ENCODE measurements at places on chromosomes 6 and 20.
A peak's percentile ranks its signal among the peaks of the same experiment; 100 is the strongest.

DNA sequence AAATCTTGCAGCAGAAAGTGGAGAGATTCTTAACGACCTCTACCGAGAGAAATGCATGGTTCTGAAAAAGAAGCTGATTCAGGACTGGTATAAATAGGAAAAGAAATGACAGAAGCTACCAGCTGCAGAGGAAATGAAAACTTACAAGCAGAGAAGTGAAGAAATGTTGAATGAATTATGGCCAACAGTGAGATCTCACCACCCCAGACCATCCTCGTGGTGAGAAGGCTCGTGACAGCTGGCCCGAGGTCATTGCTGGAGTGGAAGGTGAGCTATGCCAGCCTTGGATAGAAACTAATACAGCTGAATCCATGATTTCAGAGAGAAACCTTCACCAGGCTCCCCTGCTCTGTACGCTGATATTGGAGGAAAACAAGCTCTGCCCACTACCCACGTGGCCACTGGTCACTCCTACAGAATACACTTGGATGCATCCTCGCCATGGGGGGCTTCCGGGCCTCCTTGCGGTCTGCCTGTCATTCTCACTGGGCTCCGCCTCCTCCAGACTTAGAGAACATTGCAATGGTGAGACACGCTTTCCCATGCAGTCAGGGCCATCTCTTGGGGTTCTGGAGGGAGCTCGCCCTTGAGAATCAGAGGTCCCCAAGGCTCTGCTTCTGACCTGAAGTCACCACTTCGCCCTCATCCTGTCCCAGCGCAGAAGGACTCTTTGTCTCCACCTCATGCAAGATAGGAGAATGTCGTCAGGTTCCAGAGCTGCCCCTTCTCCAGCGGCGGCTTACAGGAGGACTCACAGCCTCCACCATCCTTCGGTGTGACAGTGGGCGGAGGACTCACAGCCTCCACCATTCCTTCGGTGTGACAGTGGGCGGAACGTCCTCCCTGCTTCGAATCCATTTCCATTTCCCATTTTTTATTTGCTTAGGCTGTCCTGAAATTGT lies 10.6 kb upstream of the TUBB2B start:
- DNase-seq, result no peak

DNA sequence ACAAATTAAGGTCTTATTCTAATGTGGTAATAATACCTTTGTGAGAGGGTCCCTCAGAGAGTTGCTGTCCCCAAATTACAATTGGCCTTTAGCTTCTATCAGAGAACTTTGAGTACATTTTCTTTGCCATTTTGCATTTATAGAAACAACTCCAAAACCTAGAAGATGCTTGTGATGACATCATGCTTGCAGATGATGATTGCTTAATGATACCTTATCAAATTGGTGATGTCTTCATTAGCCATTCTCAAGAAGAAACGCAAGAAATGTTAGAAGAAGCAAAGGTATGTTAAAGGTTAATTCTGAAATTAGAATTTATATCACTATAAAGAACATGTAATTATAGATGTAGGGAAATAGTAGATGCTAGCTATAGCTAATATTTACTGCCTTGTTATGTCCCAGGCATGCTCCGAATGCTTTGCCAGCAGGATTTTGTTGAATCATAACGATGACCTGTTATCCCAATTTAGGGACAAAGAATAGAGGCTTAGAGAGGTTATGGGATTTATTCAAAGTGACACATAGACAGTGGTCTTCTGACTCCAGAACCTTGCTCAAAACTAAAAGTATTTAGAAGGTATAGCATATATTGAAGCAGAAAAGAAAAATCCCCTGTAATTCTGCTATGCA lies 7.4 kb downstream of the PFDN4 start:
- no peak for DNase-seq

GRCh38 chr6:105539911-105540310 lies 137.0 kb upstream of the PREP start:
- no peak for DNase-seq

DNA sequence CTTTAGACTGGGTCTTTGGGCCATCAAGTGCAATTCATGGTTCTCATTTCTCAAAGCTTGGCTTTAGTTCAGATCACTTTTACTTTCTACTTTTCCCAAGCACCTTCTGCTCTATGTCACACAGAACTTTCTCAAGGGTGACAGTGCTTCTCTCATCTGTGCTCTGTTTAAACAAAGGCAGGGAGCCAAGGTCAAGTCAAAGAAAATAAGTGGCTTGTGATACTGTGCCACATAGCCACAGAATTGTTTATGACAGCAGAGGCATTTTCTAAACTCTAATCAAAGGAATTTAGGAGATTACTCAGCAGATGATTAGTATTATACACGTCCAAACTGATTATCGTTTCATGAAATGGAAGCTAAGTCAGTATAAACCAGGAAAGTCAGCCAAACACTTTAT lies 348.0 kb downstream of the HDGFL1 start:
- DNase-seq, result no peak

DNA sequence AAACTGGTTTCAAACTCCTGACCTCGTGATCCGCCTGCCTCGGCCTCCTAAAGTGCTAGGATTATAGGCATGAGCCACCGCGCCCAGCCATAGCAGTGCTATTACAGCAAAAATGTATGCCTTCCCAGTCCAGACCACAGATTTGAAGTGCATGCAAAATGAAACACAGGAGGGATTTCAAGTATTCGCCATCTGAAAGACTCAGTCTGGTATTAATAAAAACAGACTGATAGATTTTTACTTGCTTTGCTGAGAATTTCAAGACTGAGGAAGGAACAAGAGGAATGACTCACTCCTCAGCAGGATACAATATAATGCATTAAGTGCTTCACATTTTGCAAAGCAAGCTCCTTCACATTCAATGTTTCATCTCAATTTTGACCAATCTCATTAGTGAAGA lies 134.9 kb downstream of the TMEM200A start:
- DNase-seq, result no peak

DNA sequence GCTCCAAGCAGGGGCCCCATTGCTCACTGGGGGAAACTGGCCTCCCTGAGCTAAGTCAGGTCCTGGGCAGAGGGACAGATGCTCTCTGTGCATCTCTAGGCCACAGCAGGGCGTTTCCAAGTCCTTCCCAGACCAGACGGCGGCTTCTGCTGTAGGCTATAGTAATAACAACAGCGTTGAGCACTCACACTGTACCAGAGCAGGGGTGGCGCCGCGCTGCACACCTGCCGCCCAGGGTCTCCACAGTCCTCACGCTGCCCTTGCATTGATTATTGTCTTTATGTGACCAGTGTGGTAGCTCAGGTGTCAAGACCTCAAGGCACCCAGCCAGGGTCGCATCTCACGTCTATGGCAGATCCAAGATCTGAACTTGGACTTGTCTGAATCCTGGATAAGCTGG lies 14.9 kb upstream of the CCN5 start:
- no peak for DNase-seq

GRCh38 chr20:49318091-49318429 lies 40.2 kb upstream of the ZNFX1 start:
- no peak for DNase-seq

GRCh38 chr20:57087705-57088104 lies 178.7 kb downstream of the BMP7 start:
- no peak for DNase-seq

GRCh38 chr6:121651420-121651819 lies 216.0 kb downstream of the GJA1 start:
- DNase-seq, result no peak

DNA sequence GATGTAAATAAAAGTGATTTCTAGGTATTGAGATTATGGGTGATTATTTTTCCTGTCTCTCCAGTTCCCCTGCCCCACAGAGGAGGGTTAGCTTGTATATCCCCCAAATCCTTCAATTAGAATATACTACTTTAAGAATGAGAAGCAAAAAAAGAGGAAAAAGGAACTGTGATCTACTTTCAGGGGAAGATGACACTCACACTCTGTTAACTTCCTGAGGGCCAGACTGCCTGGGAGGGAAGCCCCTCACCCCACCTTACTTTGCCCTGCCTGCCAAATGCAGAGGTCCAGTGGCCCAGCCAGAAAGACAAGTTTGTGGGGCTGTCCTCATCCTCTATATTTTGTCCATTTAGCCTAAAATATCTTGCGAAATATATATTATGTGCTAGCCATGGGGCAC lies 9.2 kb upstream of the LY86 start:
- DNase-seq, result no peak

DNA sequence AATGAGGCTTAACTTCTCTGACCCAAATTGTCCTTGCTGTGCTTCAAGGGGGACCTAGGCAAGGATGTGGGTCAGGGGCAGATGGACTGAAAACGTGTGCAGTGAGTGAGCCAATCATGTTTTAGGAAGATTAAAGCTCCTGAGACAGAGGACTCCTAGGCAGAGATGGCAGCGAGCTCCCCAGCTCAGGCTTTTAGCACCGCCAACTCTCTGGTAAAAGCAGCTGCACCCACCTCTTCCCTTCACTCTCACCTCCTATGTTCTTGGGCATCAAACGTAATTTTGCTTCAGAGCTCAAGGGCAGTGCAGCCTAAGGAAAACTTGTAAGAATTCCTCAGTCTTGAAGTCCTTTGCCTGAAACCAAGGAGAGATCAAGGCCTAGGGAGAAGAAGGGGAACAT lies 10.3 kb downstream of the RPP21 start:
- DNase-seq, result no peak

- DNase-seq, result peak; percentile 47
Observed at GRCh38 chr6:27133281-27134227, 113.9 kb upstream of the PRSS16 start.

DNA sequence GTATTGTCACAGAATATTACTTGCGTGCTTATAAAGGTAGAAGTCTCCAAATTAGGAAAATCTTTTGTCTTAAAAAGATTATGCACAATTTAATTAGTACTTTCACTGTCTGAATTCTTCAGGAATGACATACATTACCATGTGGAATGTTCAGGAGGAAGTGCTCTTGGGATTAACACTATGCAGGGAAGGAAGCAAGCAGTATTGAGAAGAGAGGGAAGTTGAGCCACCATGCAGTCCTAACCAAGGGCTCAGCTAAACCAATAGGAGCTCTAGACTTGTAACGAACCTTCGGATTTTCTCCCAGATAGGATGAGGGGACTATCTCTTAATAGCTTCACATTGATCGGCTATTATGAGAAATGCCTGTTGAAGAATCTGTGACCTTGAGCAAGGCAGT lies 918.4 kb upstream of the MANEA start:
- no peak for DNase-seq

DNA sequence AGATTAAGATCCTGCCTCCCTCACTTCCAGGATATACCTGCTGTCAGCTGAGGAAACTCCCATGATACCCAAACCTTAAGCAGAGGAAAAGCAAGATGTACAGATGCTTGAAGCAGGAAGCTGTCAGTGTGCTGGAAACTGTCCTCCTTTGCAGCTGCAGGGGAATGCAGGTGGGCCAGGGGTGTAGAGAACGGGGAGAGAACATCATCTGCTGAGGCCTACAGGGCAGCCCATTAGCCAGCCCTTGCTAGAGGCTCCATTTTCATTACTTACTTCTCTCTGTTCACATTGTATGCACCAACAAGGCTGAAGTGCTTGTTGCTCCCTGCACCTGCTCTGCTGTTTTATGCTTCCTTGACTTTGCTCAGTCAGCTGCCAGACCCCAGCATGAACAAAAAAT lies 119.1 kb downstream of the PRND start:
- peak; percentile 22 for DNase-seq

- no peak for DNase-seq
Observed at GRCh38 chr20:34458631-34459030, 57.6 kb upstream of the DYNLRB1 start.

- DNase-seq, result no peak
Observed at GRCh38 chr6:30688569-30688968, 2.1 kb upstream of the PPP1R18 start.

- peak; percentile 72 for DNase-seq
Observed at GRCh38 chr6:157221049-157221816, 102.1 kb downstream of the TMEM242 start.

DNA sequence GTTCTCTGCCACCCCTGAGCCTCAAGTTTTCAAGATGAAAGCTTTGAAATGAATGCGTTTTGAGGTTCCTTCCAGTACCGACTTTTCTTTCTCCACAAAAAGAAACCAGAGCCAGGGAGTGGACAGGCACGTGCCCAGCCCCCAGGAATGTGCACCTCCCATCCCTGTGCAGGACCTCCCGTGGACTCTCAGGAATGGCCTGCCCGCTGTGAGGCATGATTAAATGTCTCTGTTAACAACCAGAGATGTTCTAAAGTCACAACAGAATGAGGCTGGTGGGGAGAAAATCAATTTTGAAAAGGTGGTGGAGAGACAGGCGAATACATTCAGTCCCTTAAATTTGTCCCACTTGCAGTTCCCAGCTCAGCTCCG lies 1.5 kb downstream of the TGM3 start:
- no peak for DNase-seq

DNA sequence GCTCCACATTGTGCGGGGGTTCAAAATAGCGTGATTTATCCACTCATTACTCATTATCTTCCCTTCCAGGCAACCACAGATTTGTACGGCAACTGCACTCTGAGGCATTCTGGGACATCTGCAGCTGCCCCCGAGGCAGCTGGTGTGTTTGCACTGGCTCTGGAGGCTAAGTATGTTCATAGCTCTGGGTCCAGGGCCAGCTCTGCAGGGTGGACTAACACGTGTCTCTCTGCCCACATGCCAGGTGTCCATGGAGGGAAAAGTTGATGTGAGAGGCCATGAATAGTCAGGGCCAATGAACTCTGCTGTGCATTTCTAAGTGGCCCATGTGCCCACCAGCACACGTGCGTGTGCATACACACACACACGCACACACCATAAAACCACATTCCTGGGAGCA lies 74.9 kb downstream of the BFSP1 start:
- no peak for DNase-seq

DNA sequence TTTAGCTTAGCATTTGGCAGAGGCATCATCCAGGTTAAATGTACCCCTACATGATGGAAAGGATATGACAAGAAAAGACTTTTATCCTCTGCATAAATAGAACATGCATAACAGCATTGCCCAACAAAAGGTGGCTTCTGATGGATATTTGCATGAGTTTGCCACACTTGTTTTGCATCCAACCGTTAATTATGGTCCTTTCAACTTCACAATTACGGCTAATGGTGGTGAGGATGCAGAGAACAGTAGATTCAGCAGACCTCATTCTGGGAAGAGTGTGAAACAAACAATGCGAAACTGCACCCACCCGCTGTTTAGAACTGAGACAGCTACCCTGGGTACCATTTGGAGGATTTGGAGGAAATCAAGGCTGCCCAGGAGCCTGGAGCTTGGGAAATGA lies 690.9 kb upstream of the CHD6 start:
- peak; percentile 10 for DNase-seq

DNA sequence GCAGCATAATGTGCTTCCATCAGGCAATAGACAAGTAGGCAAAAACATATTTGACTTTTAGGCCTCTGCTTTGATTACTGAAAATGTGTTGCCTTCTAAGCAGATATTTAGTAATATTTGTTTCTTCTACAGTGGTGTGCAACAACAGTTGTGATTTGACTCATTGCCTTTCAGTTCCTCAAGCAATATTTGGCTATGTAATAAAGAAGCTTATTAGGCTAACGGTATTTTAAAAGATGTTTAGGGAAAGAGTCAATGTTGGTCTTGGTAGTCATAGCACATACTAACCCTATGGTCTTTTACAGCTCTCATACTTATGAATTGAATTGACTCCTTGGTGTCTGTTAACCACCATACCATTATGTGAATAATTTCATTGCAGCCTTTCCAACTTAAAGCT lies 124.1 kb downstream of the GRIK2 start:
- DNase-seq, result no peak

- DNase-seq, result no peak
Observed at GRCh38 chr6:45667300-45667699, 289.6 kb upstream of the SUPT3H start.

- DNase-seq, result no peak
Observed at GRCh38 chr6:69735027-69735426, 61.8 kb downstream of the LMBRD1 start.

GRCh38 chr6:55009131-55009530 lies 162.6 kb downstream of the FAM83B start:
- DNase-seq, result no peak

- no peak for DNase-seq
Observed at GRCh38 chr6:3260296-3260695, 1.5 kb downstream of the PSMG4 start.

All from NCI-H510A (cell line).